ENCODE measurements at places on chromosomes 2 and 18. TPM values are rescaled to one million over a fixed set of nuclear protein-coding genes. Genes with fewer than 3 reads are reported as not detected.

The CLEC4F gene
- total RNA-seq = not detected

- H3K27me3 ChIP-seq = peaks cover under 1% of the 10 kb centered on the region
- no peaks in the 10 kb centered on the region for H3K4me1 ChIP-seq
- H3K36me3 ChIP-seq = no peaks in the 10 kb centered on the region
- H3K4me3 ChIP-seq = no peak overlapping the region
Observed at GRCh38 chr2:106876699-106877098, 9.3 kb downstream of the ST6GAL2 start.

DNA sequence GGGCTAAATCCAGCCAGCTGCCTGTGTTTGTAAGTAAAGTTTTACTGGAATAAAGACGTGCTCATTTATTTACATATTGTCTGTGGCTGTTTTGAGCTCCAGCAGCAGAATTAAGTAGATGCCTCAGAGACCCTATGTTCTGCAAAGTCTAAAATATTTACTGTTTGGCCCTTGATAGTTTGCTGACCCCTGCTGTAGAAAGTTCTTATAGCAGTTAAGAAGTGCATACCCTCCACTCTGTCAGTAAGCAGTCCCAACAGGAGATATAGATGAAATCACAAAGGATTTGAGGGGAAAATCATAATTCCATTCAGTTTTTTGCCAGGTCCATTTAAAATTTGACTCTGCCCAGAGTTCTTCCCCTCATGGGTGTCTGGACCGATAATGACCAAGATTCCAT is 50.1 kb upstream of the ITM2C start:
- H3K4me3 ChIP-seq = no peak overlapping the region
- H3K27me3 ChIP-seq = no peaks in the 10 kb centered on the region
- peaks cover 15% of the 10 kb centered on the region for H3K4me1 ChIP-seq
- H3K27ac ChIP-seq = no peak overlapping the region
- peaks cover 86% of the 10 kb centered on the region for H3K36me3 ChIP-seq

The ST8SIA3 gene
- not detected for total RNA-seq

- H3K4me3 ChIP-seq = no peak overlapping the region
- no peak overlapping the region for H3K27ac ChIP-seq
- H3K27me3 ChIP-seq = no peaks in the 10 kb centered on the region
- DNase-seq = no peak
Observed at GRCh38 chr2:150916467-150917396, 344.9 kb downstream of the RBM43 start.

The NGEF gene
- total RNA-seq = 2.5 TPM

DNA sequence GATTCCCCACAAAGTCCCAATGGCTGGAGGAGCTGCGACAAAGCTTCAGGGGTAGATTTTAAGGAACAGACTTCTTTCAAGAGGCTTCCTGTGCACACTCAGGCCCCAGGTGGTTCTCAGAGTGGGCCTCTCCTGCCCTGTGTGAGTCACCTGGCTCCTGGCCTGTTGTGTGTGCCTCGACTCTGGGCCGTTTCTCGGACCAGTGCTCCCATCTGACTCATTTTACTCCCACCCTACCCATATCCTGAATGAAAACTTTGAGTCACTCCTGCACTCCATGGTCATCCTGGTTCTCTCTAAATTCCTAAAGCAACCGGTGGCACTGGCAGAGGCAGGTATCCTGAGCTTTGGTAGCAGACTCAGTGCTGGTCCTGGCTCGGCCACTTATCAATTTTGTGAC is 84.1 kb downstream of the CELF4 start:
- DNase-seq = no peak
- no peaks in the 10 kb centered on the region for H3K36me3 ChIP-seq
- no peak overlapping the region for H3K4me3 ChIP-seq
- H3K4me1 ChIP-seq = peaks cover 1% of the 10 kb centered on the region

DNA sequence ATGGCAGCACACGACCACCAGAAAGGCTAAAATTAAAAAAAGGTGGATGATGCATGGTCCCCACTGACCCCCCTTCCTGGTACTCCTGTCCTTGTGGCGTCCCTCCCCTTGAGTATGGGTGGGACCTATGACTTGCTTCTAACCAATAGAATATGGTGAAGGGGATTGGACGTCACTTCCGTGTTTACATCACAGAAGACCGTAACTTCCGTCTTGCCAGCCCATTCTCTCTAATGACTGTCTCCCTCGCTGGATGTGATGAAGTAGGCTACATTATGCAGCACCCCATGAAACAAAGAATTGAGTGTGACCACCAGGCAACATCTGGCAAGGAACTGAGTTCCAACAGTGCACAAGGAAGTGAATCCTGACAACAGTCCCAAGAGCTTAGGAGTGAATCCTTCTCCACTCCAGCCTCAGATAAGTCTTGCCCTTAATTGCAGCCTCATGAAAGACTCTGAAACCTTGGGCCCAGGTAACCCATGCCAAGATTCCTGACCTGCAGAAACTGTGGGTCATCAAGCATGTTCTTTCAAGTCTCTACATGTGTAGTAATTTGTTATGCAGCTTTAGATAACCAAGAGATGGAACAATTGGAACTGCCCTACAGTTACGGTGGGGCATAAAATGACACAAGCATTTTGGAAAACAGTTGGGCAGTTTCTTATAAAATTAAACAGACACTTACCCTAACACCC is 80.1 kb upstream of the NPAS2 start:
- no peak for DNase-seq
- H3K27ac ChIP-seq = no peak overlapping the region
- H3K4me1 ChIP-seq = peaks cover 5% of the 10 kb centered on the region
- no peaks in the 10 kb centered on the region for H3K36me3 ChIP-seq
- peaks cover 22% of the 10 kb centered on the region for H3K27me3 ChIP-seq

- H3K4me3 ChIP-seq = no peak overlapping the region
- H3K4me1 ChIP-seq = no peaks in the 10 kb centered on the region
- H3K36me3 ChIP-seq = no peaks in the 10 kb centered on the region
- H3K27me3 ChIP-seq = peaks cover 9% of the 10 kb centered on the region
- DNase-seq = no peak
- no peak overlapping the region for H3K27ac ChIP-seq
Observed at GRCh38 chr2:11547912-11548497, 14.2 kb downstream of the GREB1 start.

DNA sequence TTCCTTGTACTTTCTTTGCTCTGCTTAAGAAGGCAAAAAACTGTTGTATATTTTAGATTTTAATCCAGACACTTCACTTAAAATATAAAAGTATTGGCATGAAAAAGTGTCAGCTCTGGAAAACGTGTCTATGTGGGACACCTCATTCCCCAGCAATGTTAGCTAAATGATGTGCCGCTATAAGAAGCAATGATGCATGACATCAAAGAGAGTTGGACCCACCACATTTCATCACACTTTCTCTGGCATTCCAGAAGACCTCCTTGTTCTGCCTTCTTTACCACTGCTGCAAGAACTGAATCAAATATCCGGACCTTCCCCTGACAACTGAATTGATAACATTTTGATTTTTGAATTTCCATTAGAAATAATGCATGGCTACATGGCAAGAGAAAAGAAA is 242.4 kb upstream of the TANK start:
- no peak overlapping the region for H3K4me3 ChIP-seq
- H3K27me3 ChIP-seq = peaks cover 7% of the 10 kb centered on the region

DNA sequence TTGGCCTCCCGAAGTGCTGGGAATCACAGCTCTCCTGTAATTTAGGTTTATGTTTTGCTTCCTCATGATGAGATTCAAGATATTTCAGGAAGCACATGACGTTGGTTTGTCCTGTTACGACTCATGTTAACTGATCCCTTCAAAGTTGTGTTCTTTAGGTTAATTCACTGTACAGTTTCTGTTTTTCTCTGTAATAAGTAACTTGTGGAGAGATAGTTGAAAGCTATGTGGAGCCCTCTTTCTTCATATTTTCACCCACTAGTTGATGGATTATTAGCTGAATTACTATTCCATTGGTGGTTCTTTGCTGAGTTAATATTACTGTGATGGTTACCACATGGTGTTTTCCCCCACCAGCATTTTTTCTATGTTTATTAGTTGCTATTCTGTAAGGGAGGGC is 18.3 kb upstream of the CHCHD5 start:
- H3K4me1 ChIP-seq = peaks cover 11% of the 10 kb centered on the region
- peak overlapping the region; percentile 60 for H3K27ac ChIP-seq
- H3K36me3 ChIP-seq = peaks cover 85% of the 10 kb centered on the region
- no peak for DNase-seq
- no peaks in the 10 kb centered on the region for H3K27me3 ChIP-seq

DNA sequence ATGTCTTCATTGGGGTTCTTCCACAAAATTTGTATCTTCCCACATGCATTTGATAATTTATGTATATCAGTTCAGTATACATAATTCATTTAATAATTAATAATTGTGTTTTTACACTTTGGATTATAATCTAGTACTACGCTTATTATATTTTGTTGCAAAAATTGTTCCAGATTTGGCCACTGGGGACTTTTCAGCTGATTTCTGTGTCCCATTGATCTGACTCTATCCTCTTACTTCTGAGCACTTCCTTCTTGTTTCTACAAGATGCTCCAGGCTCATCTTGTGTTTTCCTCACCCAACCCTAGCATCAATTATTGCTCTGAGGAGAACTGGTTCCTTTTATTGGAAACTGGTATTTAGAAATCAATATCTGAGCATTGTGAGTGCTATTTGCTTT is 215.3 kb upstream of the CDH19 start:
- H3K36me3 ChIP-seq = no peaks in the 10 kb centered on the region
- no peak for DNase-seq
- no peaks in the 10 kb centered on the region for H3K4me1 ChIP-seq
- no peak overlapping the region for H3K27ac ChIP-seq
- no peaks in the 10 kb centered on the region for H3K27me3 ChIP-seq
- H3K4me3 ChIP-seq = no peak overlapping the region

The STAM2 gene
- total RNA-seq = 15.9 TPM

- H3K27ac ChIP-seq = peak overlapping the region; percentile 82
- H3K4me3 ChIP-seq = peak overlapping the region; percentile 13
- peaks cover 27% of the 10 kb centered on the region for H3K27me3 ChIP-seq
- peaks cover 10% of the 10 kb centered on the region for H3K4me1 ChIP-seq
- no peak for DNase-seq
Observed at GRCh38 chr2:127226520-127227263, 6.6 kb upstream of the CYP27C1 start.

The GALNT3 gene
- total RNA-seq = 21.3 TPM

DNA sequence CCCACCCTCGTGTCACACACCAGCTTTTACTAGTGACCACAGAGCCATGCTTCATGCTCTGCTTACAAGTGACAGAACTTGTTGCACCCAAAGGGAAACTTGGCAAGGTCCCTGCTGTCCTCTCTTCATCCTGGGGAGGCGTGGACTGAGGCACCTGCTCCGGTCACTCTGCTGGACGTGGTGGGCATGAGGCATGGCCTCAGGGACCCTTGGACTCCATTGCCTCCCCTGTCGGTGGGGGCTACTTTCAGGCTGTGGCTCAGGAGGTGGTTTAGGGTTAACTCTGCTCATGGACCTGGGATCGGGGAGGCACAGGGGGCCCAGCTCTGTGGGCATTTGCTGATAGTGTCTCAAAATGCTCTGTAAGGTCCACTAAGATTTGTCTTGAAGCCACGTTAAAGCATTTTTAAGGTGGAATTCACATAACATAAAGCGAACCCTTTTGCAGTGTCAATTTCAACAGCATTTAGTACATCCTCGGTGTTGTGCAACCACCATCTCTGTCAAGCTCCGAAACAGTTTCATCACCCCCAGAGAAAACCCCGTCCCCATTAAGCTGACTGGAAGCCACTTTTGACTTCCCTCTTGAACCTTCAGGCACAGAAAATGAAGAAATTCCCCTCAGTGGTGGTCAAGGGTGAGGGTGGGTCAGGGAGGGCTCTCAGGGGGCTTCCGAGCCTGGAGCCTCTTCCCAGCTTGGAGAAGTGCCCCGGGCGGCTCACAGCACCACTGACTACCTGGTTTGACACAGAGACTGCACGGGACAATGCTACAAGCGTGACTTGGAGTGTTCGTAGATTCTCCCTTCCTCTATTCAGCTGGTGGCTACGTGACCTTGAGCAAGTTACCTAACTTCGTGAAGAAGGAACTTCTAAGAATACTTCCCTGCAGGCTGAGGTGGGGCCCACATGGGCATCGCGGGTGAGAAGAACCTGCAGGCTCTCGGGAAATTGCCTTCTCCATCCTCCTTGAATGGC is 100.0 kb upstream of the HDAC4 start:
- no peak overlapping the region for H3K4me3 ChIP-seq
- no peaks in the 10 kb centered on the region for H3K27me3 ChIP-seq
- H3K27ac ChIP-seq = no peak overlapping the region

- H3K27me3 ChIP-seq = no peaks in the 10 kb centered on the region
- H3K27ac ChIP-seq = no peak overlapping the region
- H3K4me3 ChIP-seq = no peak overlapping the region
- H3K36me3 ChIP-seq = peaks cover 22% of the 10 kb centered on the region
Observed at GRCh38 chr2:156481312-156481711, 45.1 kb downstream of the GPD2 start.

The DSC3 gene
- not detected for total RNA-seq

DNA sequence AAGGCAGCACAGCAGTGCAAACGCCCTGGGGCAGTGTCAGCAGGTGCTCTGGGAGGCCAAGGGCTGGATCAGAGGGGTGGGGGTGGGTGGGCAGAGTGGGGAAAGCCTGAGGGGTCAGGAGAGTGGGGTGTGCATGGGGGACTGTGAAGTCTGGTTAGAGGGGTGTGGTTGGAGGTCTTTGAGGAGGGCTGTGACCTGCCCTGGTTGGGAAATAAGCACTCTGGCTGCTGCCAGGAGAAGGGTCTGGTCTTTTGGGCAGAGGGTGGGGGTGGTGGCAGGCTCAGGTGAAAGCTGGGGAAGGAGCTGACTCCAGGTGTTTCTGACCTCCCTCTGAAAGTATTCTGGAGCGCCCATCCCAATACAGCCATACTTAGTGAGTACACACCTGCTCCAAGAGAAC is 4.2 kb downstream of the ALPI start:
- H3K4me1 ChIP-seq = no peaks in the 10 kb centered on the region
- DNase-seq = no peak
- H3K36me3 ChIP-seq = no peaks in the 10 kb centered on the region
- H3K27ac ChIP-seq = no peak overlapping the region

DNA sequence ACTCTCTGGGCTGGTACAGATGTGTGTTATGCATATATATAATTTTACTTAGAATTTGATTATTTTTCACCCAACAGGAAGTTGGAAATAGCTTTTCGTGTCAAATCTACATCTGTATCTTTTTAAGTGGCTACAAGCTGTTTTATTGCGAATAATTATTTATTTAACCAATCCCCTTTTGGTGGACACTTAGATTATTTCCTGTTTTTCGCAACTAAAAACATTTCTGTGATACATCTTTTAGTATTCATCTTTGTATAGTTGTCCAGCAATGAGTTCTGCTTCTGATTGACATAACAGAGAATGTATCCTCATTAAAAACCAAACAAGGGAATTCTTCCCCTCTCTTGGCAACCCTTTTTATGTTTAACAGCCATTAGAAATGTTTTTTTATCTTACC is 16.6 kb downstream of the SEC11C start:
- peaks cover 3% of the 10 kb centered on the region for H3K4me1 ChIP-seq
- peaks cover 73% of the 10 kb centered on the region for H3K36me3 ChIP-seq
- no peak for DNase-seq

DNA sequence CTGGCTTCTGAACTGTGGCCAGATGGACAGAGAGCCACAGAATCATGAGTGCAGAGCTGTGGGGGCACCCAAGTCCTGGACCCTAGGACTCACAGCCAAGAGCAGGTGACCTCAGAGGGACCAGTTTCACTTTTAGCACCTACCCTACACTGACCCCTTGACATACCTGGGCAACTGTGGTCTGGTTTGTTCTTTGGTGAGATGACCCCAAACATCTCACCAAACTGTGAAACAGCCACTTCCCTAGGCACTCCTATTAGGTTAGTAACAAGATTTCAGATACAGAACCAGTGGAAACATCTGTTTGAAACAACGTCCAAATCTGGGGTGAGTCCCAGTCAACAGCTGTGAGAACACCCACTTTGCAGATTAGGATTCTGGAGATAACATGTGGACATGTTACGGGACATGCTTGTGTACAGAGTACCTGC is 1.9 kb upstream of the ZFP36L2 start:
- H3K27me3 ChIP-seq = no peaks in the 10 kb centered on the region
- H3K4me1 ChIP-seq = peaks cover 20% of the 10 kb centered on the region
- peak overlapping the region; percentile 88 for H3K4me3 ChIP-seq
- no peak for DNase-seq
- peaks cover 41% of the 10 kb centered on the region for H3K36me3 ChIP-seq
- H3K27ac ChIP-seq = no peak overlapping the region

The DSG2 gene
- 1.4 TPM for total RNA-seq
